Immature natural killer cell (primary cell): ENCODE measurements at places on chromosomes 7 and 10.

DNA sequence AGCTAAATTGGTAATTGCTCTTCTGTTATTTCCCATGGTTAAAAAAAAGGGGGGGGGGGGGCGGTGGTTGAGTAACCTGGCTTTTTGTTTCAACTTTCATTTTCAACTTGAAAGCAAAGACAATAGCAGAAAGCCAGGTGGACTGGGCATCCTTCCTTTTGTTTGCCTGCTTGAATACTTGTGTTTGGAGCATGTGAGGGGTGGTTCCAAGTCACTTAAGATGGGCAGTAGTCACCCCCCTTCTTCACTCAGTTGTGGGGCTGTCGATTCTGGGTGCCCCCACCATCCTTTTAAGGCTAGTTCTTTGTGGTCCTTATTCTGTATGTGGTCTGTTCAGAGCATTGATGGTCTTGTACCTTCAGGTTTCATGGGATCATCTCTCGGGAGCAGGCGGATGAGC lies 165.6 kb upstream of the PRR15 start:
- H3K27ac ChIP-seq = no peak overlapping the region
- H3K27me3 ChIP-seq = no peaks in the 10 kb centered on the region

DNA sequence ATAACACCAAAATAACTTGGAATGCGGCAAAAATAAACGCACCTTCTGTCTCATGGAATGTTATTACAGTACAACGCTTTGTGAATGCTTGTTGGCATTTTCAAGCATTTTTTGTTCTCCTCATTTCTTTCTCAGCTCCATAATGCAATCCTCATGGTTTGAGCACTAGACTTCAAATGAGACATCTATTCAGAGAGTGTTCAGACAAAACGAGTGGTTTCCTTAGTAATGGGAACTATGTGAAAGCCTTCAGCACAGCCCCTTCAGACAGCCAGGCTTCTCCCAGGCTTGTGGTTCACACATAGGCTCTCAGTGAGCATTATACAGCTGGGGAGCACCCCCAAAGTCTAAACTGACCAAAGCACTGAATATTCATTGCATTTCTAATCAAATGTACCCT lies 8.6 kb upstream of the LRRN3 start:
- H3K4me3 ChIP-seq = peak overlapping the region; percentile 20
- DNase-seq = no peak
- no peaks in the 10 kb centered on the region for H3K27me3 ChIP-seq
- no peak overlapping the region for H3K27ac ChIP-seq

DNA sequence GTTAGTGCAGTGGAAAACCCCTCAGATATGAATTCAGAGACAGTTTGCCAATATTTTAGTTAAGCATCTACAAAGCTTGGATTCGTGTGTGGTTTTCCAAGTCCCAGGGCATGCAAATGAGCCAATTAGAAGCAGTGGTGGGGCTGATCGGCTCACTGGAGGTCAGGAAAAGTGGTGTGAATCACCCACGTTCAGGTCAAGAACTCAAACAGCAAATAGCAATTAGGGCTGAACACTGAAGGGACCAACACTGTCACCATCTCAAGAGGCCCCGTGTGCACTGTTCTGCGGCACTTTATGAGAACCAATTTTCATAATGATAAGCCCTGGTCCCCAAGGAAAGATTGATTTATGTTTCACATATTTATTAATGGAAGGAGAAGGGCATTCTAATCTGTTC lies 68.9 kb downstream of the ADARB2 start:
- no peak for DNase-seq
- no peaks in the 10 kb centered on the region for H3K4me1 ChIP-seq
- peaks cover 2% of the 10 kb centered on the region for H3K27me3 ChIP-seq
- H3K27ac ChIP-seq = no peak overlapping the region
- no peaks in the 10 kb centered on the region for H3K36me3 ChIP-seq

DNA sequence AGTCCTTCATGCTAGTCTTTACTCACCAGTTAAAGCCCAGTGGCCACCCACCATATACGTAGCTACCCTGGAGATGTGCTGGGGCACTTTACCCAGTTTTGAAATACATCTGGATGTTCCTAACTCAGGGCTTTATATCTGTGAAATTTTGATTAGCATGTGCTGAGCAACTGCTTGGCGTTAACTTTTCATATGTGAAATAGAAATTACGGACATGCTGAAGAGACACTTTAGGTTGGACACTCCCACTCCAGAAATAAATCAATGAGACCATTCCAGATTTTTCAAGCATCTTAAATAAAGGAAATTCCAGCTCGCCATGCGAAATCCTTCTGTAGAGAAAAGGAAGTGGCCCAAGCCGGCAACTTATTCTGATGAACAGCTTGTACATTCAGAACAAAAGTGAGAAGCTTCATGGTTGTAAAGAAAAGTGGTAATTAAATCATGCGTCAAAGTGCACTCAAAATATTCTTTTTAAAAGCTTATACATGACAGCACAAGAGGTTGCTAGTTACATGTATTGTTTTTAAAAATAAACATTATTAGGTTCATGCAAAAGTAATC lies 153.5 kb upstream of the ITGB1 start:
- no peak overlapping the region for H3K4me3 ChIP-seq
- DNase-seq = no peak

- no peaks in the 10 kb centered on the region for H3K36me3 ChIP-seq
- H3K4me1 ChIP-seq = peaks cover 2% of the 10 kb centered on the region
- DNase-seq = no peak
- peaks cover 2% of the 10 kb centered on the region for H3K27me3 ChIP-seq
- H3K27ac ChIP-seq = no peak overlapping the region
These were observed 411.2 kb downstream of the KCNMA1 start for GRCh38 chr10:77226452-77226851.
